ENCODE measurements at places on chromosomes 6 and 20.

- peak; percentile 26 for DNase-seq
These were observed at the start of gene SCRT2 for GRCh38 chr20:675453-676314. SCRT2 (minus strand) TSS chr20:675802; CDS start chr20:675601, 201 bp downstream.

DNA sequence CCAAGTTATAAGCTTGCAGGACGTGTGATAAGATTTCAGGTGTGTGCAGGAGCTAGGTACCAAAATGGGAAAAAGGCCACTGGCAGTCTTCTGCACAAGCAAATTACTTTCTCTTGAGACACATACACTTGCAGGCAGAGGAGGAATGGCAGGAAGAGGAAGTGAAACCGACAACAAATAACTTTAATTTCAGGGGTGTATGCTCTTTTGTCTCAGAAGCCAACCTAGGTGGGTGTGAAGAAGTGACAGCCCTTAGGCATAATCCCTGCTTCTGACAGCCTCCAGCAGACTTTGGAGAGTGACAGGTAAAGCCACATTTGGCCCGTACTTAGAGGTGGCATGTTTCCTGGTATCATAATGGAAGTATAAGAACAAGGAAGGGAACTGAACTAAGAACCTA lies 118.8 kb upstream of the TRAF3IP2 start:
- no peak for DNase-seq

DNA sequence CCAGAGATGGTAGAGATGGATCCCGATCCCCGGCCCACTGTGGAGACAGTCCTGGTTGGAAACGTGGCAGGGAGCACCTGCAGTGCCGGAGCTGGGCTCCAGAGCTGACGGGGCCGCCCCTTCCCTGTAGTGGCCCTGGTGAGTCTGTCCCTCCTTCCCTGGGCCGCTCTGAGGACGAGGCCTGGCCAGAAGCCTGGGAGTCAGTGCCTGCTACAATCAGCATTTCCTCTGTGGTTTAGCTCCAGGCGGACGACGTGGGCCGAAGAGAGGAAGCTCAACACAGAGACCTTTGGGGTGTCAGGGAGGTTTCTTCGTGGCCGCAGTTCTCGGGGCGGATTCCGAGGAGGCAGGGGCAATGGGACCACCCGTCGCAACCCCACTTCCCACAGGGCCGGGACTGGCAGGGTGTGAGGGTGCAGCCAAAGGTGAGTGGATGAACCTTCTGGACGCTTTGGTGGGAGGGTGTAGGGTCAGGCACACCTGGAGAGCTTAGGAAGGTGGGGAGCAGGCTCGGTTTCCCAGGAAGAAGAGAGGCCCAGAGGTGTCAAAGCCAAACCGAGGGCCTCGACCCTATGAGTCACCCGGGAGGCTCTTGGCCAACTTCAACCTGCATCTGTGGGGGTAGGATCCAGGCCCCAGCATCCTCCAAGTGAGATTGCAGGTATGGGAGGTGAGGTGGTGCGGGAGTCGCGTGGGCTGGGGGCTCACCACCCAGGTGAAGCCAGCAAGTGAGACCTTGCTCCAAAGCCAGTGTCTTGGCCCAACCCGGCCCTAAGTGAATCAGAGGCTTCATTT lies 9.9 kb downstream of the PSMA7 start:
- no peak for DNase-seq

GRCh38 chr6:126787635-126788034 lies 330.8 kb upstream of the RSPO3 start:
- DNase-seq: no peak

DNA sequence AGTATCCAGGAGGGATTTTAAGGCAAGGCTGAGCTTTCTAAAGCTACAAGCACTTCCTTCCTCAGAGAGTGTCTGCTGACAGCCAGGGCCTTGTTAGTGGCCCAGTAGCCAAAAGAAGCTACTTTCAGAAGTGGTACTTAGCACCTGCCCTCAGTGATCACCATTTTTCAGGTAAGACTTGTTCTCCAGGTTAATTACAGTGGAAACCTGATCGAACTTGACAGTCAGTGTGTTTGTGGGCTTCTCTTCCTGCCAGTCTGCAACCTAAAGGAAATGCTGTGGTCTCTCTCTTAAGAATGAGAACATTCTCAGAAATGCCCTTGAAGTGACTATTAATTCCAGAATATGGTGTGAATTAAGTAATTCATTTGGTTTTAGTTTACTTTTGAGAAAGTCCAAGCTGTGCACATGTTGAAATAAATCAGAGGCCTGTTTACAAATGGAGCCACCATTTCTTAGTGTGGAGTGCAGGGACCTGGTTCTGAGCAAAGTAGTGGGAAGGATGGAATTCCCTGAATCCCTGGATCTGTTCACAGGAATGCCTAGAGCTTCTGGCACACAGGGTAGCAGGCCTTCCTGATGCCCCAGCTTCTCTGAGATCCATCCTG lies 185.3 kb upstream of the AGPAT4 start:
- DNase-seq: no peak

GRCh38 chr6:136788069-136788902 lies 4.0 kb downstream of the MAP3K5 start:
- no peak for DNase-seq

DNA sequence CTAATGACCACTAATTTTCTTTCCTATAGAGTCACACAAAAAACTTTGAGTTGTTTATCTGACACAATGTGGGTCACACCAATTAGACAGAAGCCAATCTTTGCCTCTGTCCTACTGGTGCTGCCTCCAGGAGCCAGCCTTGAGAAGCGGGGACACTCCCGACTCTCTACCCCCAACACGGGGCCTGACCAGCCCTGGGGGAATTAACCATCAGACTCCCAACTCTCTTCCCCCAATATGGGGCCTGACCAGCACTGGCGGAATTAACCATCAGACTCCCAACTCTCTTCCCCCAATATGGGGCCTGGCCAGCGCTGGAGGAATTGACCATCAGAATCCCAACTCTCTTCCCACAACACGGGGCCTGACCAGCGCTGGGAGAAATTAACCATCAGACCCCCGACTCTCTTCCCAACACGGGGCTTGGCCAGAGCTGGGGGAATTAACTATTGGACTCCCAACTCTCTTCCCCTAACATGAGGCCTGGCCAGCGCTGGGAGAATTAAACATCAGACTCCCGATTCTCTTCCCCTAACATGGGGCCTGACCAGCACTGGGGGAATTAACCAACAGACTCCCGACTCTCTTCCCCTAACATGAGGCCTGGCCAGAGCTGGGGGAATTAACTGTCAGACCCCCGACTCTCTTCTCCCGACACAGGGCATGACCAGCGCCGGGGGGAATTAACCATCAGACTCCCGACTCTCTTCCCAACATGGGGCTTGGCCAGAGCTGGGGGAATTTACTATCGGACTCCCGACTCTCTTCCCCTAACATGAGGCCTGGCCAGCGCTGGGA lies 12.5 kb downstream of the CST7 start:
- DNase-seq: no peak

GRCh38 chr20:953742-954141 lies 37.6 kb upstream of the ANGPT4 start:
- peak; percentile 20 for DNase-seq

- DNase-seq: no peak
These were observed 3.6 kb upstream of the SLC12A5 start for GRCh38 chr20:46025376-46025783.

DNA sequence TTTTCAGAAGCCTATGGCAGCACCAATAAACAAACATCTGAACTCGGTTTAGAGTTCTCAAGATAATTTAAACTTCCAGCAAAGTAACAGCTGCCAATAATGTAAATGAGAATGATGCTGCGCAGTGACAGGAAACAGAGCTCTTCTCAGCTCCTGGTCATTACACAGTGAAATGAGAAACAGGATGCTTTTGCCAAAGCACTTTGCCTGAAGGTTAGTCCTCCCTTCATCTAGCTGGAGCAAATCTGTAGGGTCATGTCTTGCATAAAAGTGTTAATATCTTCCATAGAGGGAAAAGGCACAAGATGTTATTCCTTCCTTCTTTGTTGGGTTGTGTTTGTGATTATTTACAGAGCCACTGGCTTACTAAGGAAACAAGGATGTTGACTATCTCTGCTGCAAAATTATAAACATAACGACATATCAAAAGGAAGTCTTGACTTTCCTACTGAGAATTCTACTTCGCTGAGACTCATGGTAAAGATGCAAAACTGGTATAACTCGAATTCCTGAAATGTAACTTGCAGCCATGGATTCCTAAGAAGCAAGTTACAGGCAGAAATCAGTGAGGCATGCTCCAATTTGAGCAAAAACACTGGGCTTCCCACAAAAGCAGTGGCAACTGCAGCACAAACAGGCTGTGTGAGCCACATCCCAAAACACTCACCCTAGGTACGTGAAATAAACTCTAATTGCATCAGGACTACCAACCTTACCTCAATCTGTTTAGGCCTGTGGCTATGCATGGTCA lies 102.5 kb upstream of the BEND6 start:
- no peak for DNase-seq

DNA sequence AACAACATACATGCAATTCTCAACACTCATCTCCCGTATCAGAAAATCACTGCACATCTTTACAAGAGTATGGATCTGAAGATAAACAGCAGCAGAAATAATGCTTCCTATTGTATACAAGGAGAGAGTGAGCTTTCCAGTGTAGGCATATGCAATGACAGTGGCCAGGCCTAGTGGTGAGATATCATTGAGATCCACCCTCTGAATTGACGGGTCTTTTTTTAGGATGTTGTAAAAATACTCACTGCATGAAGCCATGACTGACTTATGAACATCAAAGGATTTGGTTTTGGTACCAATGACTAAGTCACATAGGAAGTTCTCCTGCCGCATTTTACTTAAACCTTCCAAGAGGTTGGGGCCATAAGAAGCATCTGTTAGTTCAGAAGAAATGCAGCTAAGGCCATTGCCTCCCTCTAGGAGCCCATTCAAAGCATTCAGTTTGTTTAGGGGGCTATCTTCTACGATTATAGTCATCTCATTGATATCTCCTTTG lies 10.8 kb downstream of the KLHL31 start:
- DNase-seq: no peak

DNA sequence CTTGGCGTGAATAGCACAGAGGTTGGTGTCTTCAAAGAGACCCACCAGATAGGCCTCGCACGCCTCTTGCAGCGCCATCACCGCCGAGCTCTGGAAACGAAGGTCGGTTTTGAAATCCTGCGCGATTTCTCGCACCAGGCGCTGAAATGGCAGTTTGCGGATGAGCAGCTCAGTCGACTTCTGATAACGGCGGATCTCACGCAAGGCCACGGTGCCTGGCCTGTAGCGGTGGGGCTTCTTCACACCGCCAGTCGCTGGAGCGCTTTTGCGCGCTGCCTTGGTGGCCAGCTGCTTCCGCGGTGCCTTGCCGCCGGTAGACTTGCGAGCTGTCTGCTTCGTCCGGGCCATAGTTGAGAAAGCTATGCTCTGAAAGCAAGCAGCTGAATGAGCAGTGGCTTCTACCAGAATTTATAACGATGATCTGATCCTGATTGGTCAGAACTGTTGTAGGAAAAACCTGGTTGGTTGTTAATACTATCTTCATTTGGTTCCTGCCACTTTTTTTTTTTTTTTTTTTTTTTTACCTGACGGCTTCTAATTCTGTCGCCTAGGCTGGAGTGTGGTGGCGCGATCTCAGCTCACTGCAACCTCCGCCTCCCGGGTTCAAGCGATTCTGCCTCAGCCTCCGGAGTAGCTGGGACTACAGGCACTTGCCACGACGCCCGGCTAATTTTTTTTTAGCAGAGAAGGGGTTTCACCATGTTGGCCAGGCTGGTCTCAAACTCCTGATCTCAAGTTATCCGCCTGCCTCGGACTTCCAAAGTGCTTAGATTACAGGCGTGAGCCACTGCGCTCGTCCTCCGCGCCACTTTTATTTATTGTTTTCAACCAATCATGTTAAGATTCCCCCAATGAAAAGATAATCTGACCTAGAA lies 21.5 kb downstream of the OR2B2 start:
- DNase-seq: peak; percentile 82

- no peak for DNase-seq
These were observed 11.7 kb downstream of the MANBAL start for GRCh38 chr20:37301120-37301519.

DNA sequence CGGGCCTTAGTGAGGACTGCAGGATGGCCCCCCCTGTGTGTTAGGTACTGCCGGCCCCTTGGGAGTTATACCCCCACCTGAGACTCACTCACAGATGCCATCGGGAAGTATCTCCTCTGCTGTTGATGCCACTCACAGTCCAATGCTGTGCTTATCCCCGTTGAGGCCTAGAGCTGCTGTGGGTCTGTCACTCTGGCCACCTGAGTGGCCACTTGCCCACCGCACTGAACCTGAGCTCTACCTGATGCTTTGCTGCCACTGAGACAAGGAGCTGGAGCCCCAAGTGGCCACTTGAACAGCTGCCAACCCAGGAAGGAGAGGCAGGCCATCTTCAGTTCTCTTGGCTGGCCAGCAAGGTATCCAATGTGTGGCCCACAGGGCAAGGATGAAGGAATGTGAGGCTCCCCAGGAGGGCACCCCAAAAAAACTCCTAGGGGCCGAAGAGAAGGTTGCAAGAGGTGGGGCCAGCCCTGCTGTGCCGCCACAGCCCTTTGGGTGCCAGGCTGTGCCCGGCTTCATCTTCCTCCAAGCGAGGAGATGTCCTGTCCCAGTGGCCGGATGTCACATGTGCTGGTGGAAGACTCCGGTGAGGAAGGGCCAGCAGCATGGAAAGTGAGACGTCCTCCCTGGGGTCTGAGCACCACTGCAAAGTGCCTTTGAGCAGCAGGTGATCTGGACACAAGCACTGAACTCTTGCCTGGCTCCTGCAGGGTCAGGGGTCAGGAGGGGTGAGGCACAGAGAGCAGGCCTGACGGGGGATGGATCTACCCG lies 29.5 kb upstream of the PCMTD2 start:
- no peak for DNase-seq

DNA sequence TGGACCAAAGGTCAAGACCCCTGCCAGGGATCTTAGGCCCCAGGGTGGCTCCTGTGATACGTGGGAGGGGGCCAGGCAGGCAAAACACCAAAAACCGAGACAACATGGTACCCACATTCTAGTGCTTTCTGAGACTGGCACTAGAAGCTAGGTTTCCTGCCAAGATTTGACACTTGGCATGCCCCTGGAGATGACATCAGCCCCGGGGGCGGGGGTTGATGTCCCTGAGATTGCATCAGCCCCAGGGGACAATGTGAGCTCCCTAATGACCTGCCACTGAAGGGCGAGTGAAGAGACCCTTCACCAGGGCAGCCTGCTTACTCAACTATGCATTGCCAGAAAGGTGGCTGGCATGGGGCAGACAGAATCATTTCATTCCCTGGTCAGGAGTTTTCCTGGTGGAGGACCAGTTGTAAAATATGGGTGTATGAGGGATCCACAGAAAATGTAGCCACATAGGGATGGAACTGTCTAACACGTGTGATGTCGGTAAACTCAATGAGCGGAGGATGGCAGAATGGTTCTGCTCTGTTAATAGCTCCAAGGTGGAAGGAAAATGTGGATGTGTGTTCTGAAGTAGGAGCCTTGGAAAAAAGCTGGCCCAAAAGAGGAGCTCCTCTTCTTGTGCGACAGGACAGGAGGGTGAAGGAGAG lies 219.7 kb downstream of the UNC5CL start:
- DNase-seq: no peak

DNA sequence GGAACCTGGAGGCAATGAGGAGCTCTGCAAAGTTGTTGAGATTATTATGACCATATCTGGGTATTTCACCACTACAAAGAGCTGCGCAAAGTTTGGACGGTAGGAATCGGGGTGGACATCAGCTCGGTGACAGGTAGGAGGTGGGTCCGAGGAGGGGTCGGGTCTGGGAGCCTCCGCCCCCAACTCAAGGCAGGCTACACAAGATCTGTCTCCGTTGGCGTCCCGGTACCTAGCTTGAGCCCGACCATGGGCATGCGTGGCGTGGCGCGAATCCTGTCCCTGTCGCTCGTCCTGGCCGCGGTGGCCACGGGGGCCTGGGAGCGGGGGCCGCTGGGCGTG lies 40.2 kb upstream of the ZNFX1 start:
- DNase-seq: no peak

- DNase-seq: no peak
These were observed 13.4 kb downstream of the NAPB start for GRCh38 chr20:23407781-23408464.

GRCh38 chr20:53655625-53656292 lies 62.1 kb upstream of the ZNF217 start:
- DNase-seq: no peak

Measured in BE2C (cell line).